ENCODE measurements at places on chromosomes 1 and 21.
A peak's percentile ranks its signal among the peaks of the same experiment; 100 is the strongest.

DNA sequence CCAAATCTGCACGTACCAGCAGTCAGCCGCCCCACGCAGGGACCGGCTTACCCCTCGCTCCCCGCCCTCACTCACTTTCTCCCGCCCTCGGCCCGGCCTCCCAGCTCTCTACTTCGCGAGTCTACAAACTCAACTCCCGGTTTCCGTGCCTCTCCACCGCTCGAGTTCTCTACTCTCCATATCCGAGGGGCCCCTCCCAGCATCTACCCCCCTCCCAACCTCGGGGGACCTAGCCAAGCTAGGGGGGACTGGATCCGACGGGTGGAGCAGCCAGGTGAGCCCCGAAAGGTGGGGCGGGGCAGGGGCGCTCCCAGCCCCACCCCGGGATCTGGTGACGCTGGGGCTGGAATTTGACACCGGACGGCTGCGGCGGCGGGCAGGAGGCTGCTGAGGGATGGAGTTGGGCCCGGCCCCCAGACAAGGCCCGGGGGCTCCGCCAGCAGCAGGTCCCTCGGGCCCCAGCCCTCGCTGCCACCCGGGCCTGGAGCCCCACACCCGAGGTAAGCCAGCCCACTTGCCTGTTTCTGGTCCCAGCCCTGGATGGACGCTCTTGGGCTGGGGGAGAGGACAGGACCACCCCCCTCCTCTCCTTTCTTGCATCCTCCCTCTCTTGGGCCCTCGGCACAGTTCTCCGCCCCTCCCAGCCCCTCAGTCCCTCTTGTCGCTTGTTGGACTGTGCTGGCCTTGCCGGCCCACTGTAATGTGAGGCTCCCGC lies at the start of gene ARTN:
Gene ARTN (plus strand): TSS at position 416 of the 715 bp plus-strand sequence. CDS start 1,856 bp downstream, outside the sequence.
- DNase-seq = peak; percentile 51

- DNase-seq = no peak
Measured at GRCh38 chr21:35147439-35147838, 98.3 kb upstream of the RUNX1 start.

- no peak for DNase-seq
Measured at GRCh38 chr21:43817157-43818086, 28.0 kb downstream of the RRP1 start.

GRCh38 chr1:85406887-85407533 lies 57.9 kb downstream of the DDAH1 start:
- DNase-seq = peak; percentile 70

GRCh38 chr1:235883261-235883927 lies 16.7 kb upstream of the LYST start:
- DNase-seq = peak; percentile 90

GRCh38 chr1:159942632-159943277 lies 2.7 kb downstream of the IGSF9 start:
- DNase-seq = no peak

Data from hepatic stellate cell (primary cell).